ENCODE measurements at places on chromosomes 11 and 22.
A peak's percentile ranks its signal among the peaks of the same experiment; 100 is the strongest.

- DNase-seq: no peak
Measured at GRCh38 chr11:70623906-70624597, 225.7 kb downstream of the CTTN start.

- DNase-seq: no peak
Measured at GRCh38 chr22:49240016-49240380, 587.7 kb downstream of the BRD1 start.

DNA sequence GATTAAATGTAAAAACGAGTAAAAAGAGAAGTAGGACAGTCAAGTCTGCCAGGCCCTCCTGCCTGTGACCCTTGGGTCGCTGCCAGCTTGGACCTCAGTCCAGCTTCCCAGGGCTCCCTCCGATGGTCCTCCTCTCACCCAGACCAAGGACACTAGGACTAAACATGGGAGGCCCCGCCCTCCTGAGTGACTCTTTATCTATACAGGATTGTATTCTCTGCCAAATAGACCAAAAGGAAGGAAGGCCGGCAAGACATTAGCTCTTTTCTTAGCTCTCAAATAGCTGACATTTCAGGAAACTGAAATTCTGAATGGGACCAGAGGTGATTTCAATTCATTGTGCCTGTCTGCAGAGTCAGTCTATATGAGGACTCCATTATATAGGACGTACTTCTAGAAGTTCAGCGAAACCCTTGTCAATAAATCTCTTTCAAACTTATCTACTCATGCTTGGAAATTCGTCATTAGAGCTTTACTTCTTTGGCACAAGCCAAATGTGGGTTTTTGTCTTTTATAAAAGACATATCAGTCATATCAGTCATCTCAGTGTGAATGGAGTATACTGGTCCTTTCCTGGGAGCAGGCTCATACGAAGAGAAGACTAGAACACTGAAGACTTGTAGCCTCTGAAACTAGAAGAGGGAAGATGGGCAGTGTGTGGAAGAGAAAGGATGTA, 28.5 kb downstream of the ADORA2A start:
- DNase-seq: no peak

DNA sequence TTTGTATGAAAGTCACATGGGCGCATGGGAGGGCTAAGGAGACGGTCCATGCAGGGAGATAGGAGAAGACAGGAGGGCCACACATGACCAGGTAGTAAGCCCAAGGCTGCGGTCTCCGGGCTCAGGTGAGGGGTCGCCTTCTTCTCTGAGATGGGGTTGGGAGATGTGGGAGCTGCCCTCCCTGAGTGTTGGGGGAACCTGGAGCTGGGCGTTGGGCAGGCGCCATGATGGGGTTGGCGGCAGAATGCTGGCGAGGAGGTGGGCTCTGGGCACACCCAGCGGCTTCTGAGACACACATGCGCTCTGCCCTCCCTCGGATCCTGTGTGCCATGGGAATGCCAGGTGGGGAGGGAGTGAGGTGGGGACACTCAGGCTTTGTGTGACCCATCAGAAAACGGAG, 254.8 kb downstream of the TBC1D22A start:
- DNase-seq: no peak

GRCh38 chr11:121334973-121335710, 42.6 kb downstream of the SC5D start:
- DNase-seq: no peak

DNA sequence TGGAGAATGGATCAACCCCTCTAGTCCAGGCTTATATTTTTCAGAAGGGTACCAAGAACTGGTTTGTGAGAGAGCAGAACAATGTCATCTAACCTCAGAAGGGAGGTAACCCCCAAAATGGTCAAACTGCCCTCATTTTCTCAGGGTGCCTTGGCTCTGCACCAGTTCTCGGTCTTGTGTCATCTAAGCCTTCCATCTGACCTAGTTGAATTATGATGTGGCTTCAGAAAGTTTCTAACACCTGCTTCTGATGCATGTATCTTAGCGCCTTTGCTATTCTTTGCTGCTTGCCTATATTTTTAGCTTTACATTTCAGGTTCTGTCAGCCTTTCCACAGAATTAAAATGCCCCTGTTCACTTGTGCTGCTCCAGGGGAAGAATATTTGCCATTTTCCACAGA, 91.7 kb upstream of the E2F8 start:
- DNase-seq: no peak

GRCh38 chr22:30308518-30309230, 18.1 kb downstream of the TBC1D10A start:
- DNase-seq: peak; percentile 67
